ENCODE measurements at places on chromosomes 3 and 15.

GRCh38 chr3:53354945-53355498 lies 7.7 kb upstream of the DCP1A start:
- DNase-seq = no peak

DNA sequence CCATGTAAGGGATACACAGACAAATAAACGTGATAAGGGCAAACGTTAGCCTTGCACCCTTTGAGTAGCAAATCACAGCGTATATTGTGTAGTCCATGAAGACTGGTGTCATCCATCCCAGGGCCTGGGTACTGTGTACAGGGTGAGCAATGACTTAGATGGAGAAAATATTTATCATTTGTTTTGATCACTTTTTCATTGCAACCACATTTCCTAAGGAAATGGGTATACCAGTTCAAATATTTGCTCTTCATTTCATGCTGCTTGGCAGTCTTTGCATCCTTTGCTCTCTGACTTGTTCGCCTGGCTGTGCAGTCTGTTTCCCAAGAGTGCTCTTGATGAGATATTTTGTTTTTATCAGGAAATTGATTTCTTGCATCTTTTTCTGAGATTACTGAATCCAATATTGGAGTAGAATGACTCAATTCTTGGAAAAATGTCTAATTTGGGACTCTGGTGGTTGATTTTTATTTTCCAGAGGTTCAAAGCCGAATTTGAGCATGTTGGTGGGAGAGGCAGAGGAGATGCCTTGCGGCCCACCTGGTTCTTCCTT lies 424.6 kb upstream of the SEMA6D start:
- DNase-seq = no peak

DNA sequence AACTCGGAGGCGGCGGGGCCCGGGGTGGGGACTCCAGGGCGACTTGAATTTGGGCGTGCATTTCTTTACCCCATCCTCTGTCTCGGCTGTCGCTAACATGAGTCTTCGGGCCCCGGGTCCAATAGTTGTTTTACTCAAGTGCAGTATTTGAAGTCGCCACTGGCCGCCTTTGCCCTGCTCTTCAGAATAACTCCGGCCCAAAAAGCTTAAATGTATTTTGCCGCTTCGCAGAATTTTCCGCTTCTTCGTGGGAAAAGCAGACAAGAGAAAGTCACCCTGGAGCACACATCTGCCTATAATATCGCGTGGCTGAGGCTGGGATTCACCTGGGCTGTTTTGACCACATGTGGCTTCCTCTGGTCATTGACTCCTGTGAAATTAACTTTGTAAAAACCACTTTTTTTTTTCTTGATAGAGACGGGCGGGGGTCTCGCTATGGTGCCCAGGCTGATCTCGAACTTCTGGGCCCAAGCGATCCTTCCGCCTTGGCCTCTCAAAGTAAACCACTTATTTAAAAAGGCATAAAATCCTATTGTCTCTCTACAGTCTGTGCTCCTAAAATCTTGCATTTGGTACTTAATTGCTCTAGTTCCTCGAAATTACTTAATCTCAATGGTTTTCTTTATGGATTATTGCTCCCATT lies 676 bp downstream of the CNOT10 start:
- DNase-seq = no peak

DNA sequence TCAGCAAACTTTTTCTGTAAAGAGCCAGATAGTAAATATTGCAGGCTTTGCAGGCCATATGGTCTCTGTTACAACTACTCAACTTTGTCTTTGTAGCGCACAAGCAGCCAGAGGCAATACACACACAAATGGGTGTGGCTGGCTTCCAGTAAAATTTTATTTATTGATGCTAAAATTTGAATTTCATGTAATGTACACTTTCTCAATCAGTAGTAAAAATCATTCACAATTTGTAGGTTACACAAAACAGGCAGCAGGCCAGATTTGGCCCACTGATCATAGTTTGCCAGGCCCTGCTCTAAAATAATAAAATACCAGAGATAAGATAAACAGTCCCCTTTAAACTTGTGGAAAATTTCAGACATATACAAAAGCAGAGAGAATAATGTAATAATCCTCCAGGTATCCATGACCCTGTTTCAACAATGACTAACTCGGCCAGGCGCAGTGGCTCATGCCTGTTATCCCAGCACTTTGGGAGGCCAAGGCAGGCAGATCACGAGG lies 330.3 kb downstream of the SHQ1 start:
- no peak for DNase-seq

DNA sequence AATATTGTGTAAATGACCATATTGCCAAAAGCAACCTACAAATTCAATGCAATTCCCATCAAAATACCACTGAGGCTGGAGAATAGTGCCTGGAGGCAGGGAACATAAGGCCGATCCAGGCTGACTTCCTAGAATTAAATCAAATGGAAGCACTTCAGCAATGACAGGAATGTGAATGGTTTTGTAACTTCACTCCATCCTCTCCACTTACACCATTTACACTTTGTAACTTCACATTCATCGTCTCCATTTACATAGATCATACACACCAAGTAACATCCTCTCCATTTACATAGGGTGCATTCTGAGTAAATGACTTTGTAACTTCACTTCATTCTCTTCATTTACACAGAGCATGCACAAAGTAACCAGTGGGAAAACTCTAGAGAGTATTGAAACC lies 11.6 kb downstream of the STRIT1 start:
- DNase-seq = no peak

- no peak for DNase-seq
Measured at GRCh38 chr3:176208915-176209314, 988.4 kb downstream of the TBL1XR1 start.
